ENCODE measurements at places on chromosomes 7 and 10. TPM values are rescaled to one million over a fixed set of nuclear protein-coding genes. Genes with fewer than 3 reads are reported as not detected.

Gene HOXA11
- not detected for total RNA-seq

Gene CELF2
- total RNA-seq, result 112 TPM

Gene HGF
- not detected for total RNA-seq

Gene ZNF735
- not detected for total RNA-seq

Gene TFR2
- total RNA-seq, result 8.3 TPM

Gene GPC2
- 6.1 TPM for total RNA-seq

Gene NPS
- total RNA-seq, result not detected

GRCh38 chr7:33946094-33946699 lies 40.9 kb downstream of the BMPER start:
- DNase-seq, result no peak
- no peak overlapping the region for H3K27ac ChIP-seq
- no peak overlapping the region for H3K4me3 ChIP-seq

- H3K27ac ChIP-seq, result no peak overlapping the region
- DNase-seq, result no peak
- H3K36me3 ChIP-seq, result no peaks in the 10 kb centered on the region
- no peaks in the 10 kb centered on the region for H3K27me3 ChIP-seq
- no peaks in the 10 kb centered on the region for H3K4me1 ChIP-seq
These were observed 811.2 kb downstream of the TYW1 start for GRCh38 chr7:67807826-67808225.

DNA sequence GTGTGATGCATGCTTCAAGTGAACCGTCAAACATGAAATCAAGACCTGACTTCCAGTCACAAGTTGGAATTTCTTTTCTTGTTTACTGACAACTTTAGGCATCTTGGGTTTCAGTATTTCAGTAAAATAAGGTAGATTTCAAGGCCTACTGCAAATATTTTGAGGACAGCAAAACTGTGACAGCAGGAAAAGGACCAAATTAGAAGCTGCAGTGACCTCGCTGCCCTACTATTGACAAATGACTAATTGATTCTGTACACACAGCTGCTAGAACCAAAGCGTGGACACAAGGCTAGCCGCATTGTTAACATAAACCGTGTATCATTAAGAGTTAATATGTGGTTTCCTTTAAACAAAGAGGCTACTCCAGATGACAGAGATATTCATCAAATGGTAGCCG lies 105.7 kb upstream of the SEC61G start:
- DNase-seq, result no peak
- no peaks in the 10 kb centered on the region for H3K4me1 ChIP-seq
- no peak overlapping the region for H3K4me3 ChIP-seq
- no peaks in the 10 kb centered on the region for H3K36me3 ChIP-seq

DNA sequence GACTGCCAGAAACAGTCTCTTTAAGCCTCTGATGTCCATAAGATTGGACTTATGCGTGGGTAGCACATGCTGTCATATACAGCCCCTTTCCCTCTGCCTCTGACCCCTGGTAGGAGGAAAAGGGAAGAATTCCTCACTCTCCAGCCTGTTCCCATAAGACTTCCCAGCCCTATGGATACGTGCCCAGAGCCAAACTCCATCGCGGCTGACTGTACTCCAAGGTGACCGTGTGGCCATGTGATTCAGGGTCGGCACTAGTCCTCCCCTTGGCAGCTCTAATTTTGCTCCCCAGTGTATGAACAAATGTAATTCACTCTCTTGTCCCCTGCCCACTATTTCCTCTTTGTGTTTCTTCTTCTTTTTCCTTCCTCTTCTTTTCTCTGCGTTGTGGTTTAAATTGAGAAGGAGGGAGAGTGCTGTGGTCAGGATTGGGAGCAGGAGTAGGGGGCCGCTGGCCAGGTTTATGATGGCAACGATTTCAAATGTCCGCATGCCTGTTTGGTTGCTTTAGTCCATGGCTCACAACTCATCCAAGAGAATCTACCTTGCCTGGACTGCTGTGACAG lies 43.8 kb downstream of the PRLHR start:
- no peak overlapping the region for H3K27ac ChIP-seq
- H3K4me1 ChIP-seq, result no peaks in the 10 kb centered on the region
- no peak overlapping the region for H3K4me3 ChIP-seq
- H3K36me3 ChIP-seq, result no peaks in the 10 kb centered on the region

GRCh38 chr10:11177926-11178471 lies 160.3 kb downstream of the CELF2 start:
- peak overlapping the region; percentile 63 for H3K27ac ChIP-seq
- no peak overlapping the region for H3K4me3 ChIP-seq
- peaks cover 77% of the 10 kb centered on the region for H3K36me3 ChIP-seq
- H3K27me3 ChIP-seq, result no peaks in the 10 kb centered on the region
- H3K4me1 ChIP-seq, result peaks cover 99% of the 10 kb centered on the region

DNA sequence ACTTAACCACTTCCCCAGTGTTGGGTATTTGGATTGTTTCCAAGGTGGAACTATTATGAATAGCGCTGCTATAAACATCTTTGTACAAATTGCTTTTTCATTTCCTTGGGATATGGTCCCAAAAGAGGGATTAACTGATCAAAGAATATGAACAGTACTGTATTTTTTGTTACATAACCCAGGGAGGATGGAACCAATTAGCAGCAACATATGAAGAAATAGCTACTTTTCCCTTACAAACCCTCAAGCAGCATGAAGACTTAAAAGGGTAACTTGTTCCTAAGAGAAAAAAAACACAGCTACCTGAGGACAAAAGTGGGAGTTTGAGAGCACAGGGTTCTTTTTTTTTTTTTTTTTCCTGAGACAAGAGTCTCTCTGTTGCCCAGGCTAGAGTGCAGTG lies 13.1 kb upstream of the TLX1 start:
- peaks cover 31% of the 10 kb centered on the region for H3K27me3 ChIP-seq
- peaks cover 22% of the 10 kb centered on the region for H3K4me1 ChIP-seq
- H3K4me3 ChIP-seq, result no peak overlapping the region
- H3K27ac ChIP-seq, result no peak overlapping the region

GRCh38 chr10:27695706-27696105 lies 49.9 kb downstream of the MKX start:
- H3K36me3 ChIP-seq, result no peaks in the 10 kb centered on the region
- DNase-seq, result no peak
- H3K27ac ChIP-seq, result no peak overlapping the region

DNA sequence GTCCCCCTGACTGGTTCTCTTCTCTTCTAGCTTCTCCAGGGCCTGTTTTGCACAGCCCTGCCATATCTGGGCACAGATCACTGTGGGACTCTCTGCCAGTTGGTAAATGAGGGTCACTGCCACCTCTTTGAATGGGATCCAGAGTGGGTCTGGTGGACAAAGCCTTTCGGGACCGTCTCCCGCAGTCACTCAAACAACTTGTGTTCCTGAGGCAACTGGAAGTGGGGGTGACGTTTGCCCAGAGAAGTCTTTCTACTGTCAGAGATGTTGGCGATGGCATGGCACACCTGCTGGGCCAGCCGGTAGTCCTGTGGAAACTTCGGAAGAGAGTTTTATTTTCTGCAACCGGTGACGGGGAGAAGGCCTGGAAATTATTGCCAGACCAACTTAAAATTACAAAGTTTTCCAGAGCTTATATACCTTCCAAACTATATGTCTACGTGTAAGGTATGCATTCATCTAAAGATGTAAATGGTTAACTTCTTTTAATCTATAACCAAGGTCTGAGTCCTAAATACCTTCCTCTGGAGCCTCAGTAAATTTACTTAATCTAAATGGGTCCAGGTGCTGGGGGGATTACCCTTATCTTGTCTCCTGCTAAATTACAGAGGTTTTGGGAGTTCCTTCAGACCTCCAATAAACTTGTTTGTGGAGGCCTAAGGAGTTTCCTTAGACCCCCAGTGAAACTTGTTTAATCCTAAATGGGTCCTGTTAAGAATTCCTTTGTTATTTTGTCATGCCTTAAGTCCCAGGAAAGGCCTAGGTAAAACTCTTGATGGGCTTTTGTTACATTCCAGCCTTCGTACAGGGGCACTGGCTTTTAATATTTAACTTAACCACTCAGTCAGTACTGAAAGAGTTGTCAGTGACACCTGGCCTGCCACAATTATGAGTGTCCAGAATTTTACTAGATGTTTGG lies 94.0 kb downstream of the NPSR1 start:
- H3K4me1 ChIP-seq, result no peaks in the 10 kb centered on the region
- DNase-seq, result no peak
- no peak overlapping the region for H3K27ac ChIP-seq
- H3K4me3 ChIP-seq, result no peak overlapping the region
